ENCODE measurements at places on chromosomes 13 and 19.

GRCh38 chr13:23690668-23691067 lies 120.5 kb downstream of the TNFRSF19 start:
- no peak overlapping the region for H3K4me3 ChIP-seq
- no peaks in the 10 kb centered on the region for H3K4me1 ChIP-seq
- DNase-seq = no peak
- no peaks in the 10 kb centered on the region for H3K36me3 ChIP-seq

DNA sequence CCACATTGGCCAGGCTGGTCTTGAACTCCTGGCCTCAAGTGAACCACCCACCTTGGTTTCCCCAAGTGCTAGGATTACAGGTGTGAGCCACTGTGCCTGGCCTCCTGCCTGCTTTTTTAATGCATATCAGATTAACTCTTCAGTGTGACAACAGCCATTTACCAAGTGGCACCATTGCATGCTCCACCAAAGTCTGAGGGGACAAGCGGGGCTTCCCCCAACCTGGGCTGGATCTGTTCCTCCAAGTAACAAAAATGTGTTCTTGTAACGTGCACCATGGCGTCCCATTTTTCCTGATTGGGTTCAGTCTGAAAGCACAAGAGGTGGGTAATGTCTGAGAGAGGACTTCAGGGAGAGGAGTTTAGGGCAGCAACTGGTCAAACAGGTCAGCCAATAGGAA lies 77.8 kb downstream of the TEX29 start:
- no peaks in the 10 kb centered on the region for H3K4me1 ChIP-seq
- H3K4me3 ChIP-seq = no peak overlapping the region
- H3K27me3 ChIP-seq = no peaks in the 10 kb centered on the region
- no peak overlapping the region for H3K27ac ChIP-seq

DNA sequence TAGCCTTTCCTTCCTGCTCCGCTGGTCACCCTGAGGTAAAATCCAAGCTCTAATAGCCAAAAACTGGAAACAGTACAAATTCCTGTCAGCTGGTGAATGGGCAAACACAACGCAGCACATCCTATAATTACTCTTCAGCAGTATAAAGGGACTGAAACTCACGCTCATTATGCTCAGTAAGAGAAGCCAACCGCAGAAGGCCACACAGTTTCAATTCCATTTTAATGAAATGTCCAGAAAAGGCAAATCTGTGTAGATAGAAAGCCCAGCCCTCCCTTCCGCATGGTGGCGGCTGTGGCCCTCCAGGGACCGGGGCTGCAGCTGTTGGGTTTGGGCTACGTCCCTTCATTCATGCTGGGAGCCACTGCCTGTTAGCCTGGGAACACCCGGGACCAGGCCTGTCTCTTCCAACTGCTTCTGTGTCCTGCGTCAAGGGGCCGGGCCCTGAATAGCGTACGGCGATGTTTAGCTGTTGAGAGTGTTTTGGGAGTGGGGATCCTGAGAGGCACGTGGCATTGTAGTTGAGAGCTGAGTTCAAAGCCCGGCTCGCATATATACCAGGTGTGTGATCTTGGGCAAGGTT lies 23.5 kb downstream of the NKPD1 start:
- peaks cover 38% of the 10 kb centered on the region for H3K36me3 ChIP-seq
- H3K4me3 ChIP-seq = no peak overlapping the region
- DNase-seq = no peak
- peak overlapping the region; percentile 71 for H3K27ac ChIP-seq
- no peaks in the 10 kb centered on the region for H3K27me3 ChIP-seq

DNA sequence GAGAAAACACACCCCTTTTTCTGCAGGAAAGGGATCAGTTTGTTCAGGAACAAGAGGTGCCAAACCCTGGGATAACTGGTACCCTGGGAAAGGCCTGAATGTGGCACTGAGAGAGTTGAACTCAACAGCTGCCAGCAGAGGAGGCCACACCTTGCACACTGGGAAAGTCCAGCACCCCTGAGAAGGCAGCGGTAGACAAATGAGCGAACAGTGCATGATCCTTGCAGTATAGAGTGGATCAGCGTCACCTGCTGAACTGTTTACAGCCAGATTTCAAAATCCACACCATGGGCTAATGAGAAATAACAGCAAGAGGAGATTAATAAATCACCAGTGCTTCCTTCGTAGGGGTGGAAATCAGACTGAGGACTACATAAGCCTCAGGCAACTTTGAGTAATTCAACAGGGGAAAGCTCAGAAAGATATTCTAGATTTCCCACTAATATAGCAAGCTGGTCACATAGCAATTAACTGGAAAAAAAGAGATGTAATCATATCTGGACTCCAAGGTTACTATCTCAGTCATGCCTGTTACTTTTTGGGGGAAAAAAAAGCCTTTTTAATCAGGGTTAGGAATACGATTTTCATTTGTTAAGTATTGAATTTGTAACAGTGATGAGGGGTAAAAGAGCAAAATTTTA lies 52.0 kb downstream of the DCT start:
- no peaks in the 10 kb centered on the region for H3K36me3 ChIP-seq
- H3K27ac ChIP-seq = no peak overlapping the region
- no peak for DNase-seq
- no peak overlapping the region for H3K4me3 ChIP-seq
- H3K27me3 ChIP-seq = no peaks in the 10 kb centered on the region
- H3K4me1 ChIP-seq = peaks cover 17% of the 10 kb centered on the region

GRCh38 chr19:34224996-34225658 lies 29.2 kb upstream of the GARRE1 start:
- no peak overlapping the region for H3K27ac ChIP-seq
- H3K4me1 ChIP-seq = no peaks in the 10 kb centered on the region
- no peaks in the 10 kb centered on the region for H3K27me3 ChIP-seq
- H3K36me3 ChIP-seq = peaks cover 23% of the 10 kb centered on the region

- no peaks in the 10 kb centered on the region for H3K27me3 ChIP-seq
- peak overlapping the region; percentile 84 for H3K27ac ChIP-seq
- H3K4me1 ChIP-seq = peaks cover 43% of the 10 kb centered on the region
- no peak for DNase-seq
Observed at GRCh38 chr13:75481176-75482069, 546 bp downstream of the TBC1D4 start.

- H3K27me3 ChIP-seq = no peaks in the 10 kb centered on the region
- no peak overlapping the region for H3K4me3 ChIP-seq
- H3K4me1 ChIP-seq = no peaks in the 10 kb centered on the region
- H3K27ac ChIP-seq = no peak overlapping the region
- no peak for DNase-seq
Observed at GRCh38 chr13:97844151-97844550, 109.3 kb upstream of the IPO5 start.

GRCh38 chr13:71879129-71879535 lies 12.1 kb upstream of the DACH1 start:
- no peak overlapping the region for H3K27ac ChIP-seq
- no peaks in the 10 kb centered on the region for H3K36me3 ChIP-seq
- no peak overlapping the region for H3K4me3 ChIP-seq
- no peak for DNase-seq
- H3K4me1 ChIP-seq = peaks cover 9% of the 10 kb centered on the region

DNA sequence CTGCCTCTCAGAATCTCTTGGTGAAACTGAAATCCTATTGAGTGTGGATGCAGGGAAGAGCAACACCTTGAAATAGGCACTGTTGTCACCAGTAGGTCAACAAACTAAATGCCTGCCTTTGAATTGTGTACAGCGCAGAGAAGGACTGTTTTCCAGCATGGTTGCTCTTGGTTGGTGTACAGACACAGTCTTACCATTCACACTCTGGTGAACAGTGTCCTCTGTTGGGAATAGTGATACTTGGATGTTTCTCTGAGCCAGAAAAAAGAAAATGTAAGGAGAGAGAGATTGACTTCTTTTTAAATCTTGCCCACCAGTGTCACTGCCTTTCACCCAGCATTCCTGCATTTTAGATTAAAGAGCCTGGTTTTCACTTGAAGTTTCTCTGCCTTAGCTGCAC lies 179.7 kb downstream of the STK24 start:
- DNase-seq = no peak
- H3K4me3 ChIP-seq = no peak overlapping the region
- H3K27me3 ChIP-seq = peaks cover 4% of the 10 kb centered on the region
- no peaks in the 10 kb centered on the region for H3K36me3 ChIP-seq

GRCh38 chr19:19637523-19638251 lies 5.8 kb downstream of the GMIP start:
- no peak for DNase-seq
- no peaks in the 10 kb centered on the region for H3K4me1 ChIP-seq

GRCh38 chr19:447816-448560 lies 12.8 kb downstream of the SHC2 start:
- no peaks in the 10 kb centered on the region for H3K27me3 ChIP-seq
- no peaks in the 10 kb centered on the region for H3K36me3 ChIP-seq
- H3K4me1 ChIP-seq = no peaks in the 10 kb centered on the region
- no peak overlapping the region for H3K4me3 ChIP-seq
- no peak for DNase-seq
- no peak overlapping the region for H3K27ac ChIP-seq

- H3K4me1 ChIP-seq = peaks cover 12% of the 10 kb centered on the region
- H3K36me3 ChIP-seq = no peaks in the 10 kb centered on the region
- no peak overlapping the region for H3K27ac ChIP-seq
Observed at GRCh38 chr19:13507053-13507611, 853 bp upstream of the CACNA1A start.

GRCh38 chr13:20503088-20504083 lies 22.3 kb downstream of the CRYL1 start:
- H3K27ac ChIP-seq = no peak overlapping the region
- H3K36me3 ChIP-seq = no peaks in the 10 kb centered on the region
- no peak for DNase-seq
- H3K4me3 ChIP-seq = no peak overlapping the region
- H3K27me3 ChIP-seq = no peaks in the 10 kb centered on the region
- no peaks in the 10 kb centered on the region for H3K4me1 ChIP-seq

- H3K4me3 ChIP-seq = no peak overlapping the region
- H3K27me3 ChIP-seq = no peaks in the 10 kb centered on the region
- H3K4me1 ChIP-seq = peaks cover 6% of the 10 kb centered on the region
- no peak overlapping the region for H3K27ac ChIP-seq
- DNase-seq = no peak
- no peaks in the 10 kb centered on the region for H3K36me3 ChIP-seq
Observed at GRCh38 chr13:23456437-23457210, 23.1 kb upstream of the SACS start.

- no peak overlapping the region for H3K27ac ChIP-seq
- no peaks in the 10 kb centered on the region for H3K27me3 ChIP-seq
- no peak overlapping the region for H3K4me3 ChIP-seq
- H3K36me3 ChIP-seq = peaks cover 22% of the 10 kb centered on the region
- DNase-seq = no peak
Observed at GRCh38 chr19:48970139-48970766, 5.1 kb downstream of the FTL start.

DNA sequence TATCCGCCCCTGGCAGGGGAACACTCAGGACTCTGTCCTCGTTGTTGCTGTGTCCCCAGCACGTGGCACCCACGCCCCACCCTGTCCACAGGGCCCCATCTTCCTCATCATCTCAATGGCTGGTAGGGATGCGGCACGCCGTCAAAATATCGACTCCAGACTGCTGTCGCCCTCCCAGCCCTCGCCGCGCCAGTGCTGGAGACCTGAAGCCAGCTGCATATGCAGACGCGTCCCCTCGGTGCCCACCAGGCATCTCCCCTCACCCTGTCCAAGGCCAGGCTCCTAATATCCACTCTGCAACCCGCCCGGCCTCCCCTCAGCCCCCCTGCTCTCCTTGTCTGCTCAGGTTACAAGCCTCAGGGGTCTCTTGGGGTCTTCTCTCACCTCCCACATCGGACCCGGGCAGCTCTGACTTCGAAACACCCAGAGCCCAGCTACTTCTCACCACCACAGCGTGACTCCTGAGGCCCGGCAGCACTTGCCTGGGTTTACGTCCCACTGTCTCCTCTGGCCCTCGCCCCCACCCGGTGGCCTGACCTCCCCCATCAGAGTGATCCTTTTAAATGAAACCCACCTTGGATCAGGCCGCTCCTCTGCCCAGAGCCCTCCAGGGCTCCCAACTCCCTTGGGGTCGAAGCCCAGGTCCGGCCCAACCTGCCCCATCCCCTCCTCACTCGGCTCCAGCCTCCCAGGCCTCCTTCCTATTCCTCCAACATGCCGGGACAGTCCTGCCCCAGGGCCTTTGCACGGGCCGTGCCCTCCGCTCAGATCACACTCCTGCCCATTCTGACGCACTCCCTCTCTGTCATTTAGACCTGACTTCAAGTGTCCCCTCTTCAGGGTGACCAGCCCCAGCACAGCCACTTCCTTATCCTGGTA lies 12.5 kb downstream of the PLIN4 start:
- no peaks in the 10 kb centered on the region for H3K4me1 ChIP-seq
- no peak overlapping the region for H3K4me3 ChIP-seq
- DNase-seq = no peak
- H3K27me3 ChIP-seq = no peaks in the 10 kb centered on the region

DNA sequence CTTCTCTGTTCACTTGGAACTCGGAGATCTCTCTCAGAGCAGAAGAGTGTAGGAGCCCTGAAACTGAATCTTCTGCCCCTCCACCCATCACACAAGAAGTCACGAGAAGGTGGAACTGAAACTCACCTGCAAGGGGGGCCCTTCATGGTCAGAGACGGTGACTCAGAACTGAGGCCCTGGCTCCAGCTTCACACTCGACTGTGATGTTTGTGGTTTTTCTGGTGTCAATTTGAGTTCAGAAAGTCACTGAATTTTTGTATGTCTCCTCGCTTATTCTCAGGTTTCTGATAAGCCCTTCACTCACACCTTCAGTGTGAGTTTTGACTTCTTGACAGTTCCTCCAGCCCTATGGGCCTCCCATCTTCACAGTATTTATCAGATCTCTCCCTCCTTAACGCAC lies 23.1 kb downstream of the SIGLEC5 start:
- H3K4me1 ChIP-seq = no peaks in the 10 kb centered on the region
- H3K36me3 ChIP-seq = no peaks in the 10 kb centered on the region
- no peak overlapping the region for H3K4me3 ChIP-seq
- no peak overlapping the region for H3K27ac ChIP-seq

DNA sequence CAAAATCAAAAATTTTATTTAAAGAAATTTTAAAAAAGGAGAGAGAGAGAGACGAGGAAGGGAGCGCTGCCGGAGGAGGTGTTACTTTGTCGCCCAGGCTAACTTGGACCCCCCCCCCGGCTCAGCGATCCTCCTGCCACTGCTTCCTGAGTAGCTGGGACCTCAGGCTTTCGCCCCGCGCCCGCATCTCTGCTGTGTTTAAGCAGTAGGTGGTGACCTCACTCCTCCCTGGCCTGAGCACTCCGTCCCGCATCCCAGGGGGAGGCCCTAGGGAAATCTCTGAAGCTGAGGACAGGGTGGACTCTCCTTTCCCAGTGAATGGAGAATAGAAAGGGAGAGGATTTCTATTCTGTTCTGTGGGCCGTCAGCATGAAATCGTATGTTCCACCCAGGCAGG lies 485 bp upstream of the ZNF845 start:
- H3K27ac ChIP-seq = peak overlapping the region; percentile 87
- H3K4me1 ChIP-seq = peaks cover 21% of the 10 kb centered on the region
- no peaks in the 10 kb centered on the region for H3K36me3 ChIP-seq
- peak overlapping the region; percentile 87 for H3K4me3 ChIP-seq

DNA sequence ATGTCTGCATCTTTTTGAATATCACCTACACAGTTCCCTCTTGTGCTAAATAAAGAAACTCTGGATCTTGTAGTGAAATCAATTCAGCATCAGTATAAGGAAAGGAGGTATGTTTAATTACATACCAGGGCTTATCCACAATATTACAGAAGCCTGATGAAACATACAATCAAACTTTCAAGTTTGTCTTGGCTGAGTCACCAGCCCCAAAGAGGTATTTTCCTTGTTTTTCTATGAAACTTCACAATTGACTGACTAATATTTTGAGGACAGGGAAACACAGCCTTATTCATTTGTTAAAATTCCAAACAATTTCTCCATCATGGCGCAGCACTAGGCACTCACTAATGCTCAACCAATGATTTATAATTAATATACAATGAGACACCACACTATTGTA lies 952.4 kb downstream of the PCDH17 start:
- H3K36me3 ChIP-seq = no peaks in the 10 kb centered on the region
- no peak overlapping the region for H3K27ac ChIP-seq
- H3K4me3 ChIP-seq = no peak overlapping the region
- H3K4me1 ChIP-seq = no peaks in the 10 kb centered on the region
